ENCODE measurements at places on chromosomes 16 and 17.

DNA sequence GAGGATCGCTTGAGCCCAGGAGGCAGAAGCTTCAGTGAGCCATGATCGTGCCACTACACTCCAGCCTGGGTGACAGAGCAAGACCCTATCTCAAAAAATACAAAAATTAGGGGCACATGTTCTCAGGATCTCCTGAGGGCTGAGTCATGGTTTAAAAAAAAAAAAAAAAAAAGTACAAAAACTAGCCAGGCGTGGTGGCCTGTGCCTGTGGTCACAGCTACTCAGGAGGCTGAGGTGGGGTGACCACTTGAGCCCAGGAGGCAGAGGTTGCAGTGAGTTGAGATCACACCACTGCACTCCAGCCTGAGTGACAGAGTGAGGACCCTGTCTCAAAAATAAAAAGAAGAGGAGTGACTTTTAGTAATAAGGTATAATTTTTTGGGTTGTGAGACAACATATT lies 16.9 kb downstream of the BLMH start:
- no peak for DNase-seq

GRCh38 chr17:17882082-17882581 lies 45.3 kb upstream of the SREBF1 start:
- DNase-seq: no peak

DNA sequence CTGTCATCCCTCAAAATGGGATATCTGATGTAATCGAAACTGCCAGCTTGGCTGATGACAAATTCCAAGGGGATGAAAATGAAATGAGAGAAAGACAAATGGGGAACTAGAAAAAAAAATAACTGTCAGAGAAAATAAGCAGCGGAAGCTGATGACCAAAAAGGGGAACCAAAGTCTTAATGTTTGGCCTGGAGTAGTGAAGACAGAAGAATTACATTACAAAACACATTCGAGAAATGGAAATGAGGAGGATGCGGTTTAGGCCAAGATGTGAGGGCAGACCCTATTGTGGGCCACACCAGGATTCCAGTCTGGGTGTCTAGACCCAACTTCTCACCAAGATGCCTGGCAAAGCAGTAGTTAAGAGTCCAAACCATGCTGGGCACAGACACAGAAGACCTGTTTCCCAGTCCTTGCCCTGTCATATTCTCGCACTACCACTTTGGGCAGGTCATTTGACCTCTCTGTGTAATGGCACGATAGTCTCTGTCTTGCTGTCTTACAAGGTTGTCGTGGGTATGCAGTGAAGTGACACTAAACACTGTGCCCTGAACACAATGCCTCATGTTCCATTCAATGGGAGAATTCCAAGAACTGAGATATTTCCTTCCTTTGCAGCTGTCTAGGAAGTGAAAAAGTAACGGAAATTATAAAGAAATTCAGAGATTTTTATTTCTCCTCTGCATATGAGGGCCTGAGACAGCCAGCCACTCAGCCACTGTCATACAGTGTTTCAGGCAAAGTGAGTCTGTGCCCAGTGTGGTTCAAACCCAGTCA lies 12.3 kb upstream of the CCL2 start:
- no peak for DNase-seq

- DNase-seq: no peak
These were observed 25.5 kb downstream of the TMEM92 start for GRCh38 chr17:50299776-50300175.

- no peak for DNase-seq
These were observed 739.5 kb upstream of the EEF2KMT start for GRCh38 chr16:5837007-5837670.

DNA sequence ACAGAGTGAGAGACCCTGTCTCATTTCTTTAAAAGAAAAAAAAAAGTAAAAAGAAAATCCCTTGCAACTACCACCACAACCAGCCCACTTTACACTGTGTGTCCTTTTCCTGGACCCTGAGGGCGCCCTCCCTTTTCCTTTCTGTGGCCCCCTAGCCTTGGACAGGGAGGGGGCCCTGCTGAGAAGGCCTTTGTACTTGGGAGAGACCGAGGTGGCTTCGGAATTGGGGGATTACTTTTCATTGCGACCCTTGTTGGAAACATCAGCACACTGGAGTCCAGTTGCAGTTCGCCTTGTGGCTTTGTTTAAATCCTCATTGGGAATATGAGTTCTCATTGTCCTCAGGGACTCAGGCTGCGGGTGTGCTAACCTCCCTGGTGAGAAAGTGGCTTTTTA lies 9.4 kb upstream of the DNASE1 start:
- no peak for DNase-seq

- DNase-seq: no peak
These were observed 81.8 kb upstream of the TOB1 start for GRCh38 chr17:50947782-50948543.

DNA sequence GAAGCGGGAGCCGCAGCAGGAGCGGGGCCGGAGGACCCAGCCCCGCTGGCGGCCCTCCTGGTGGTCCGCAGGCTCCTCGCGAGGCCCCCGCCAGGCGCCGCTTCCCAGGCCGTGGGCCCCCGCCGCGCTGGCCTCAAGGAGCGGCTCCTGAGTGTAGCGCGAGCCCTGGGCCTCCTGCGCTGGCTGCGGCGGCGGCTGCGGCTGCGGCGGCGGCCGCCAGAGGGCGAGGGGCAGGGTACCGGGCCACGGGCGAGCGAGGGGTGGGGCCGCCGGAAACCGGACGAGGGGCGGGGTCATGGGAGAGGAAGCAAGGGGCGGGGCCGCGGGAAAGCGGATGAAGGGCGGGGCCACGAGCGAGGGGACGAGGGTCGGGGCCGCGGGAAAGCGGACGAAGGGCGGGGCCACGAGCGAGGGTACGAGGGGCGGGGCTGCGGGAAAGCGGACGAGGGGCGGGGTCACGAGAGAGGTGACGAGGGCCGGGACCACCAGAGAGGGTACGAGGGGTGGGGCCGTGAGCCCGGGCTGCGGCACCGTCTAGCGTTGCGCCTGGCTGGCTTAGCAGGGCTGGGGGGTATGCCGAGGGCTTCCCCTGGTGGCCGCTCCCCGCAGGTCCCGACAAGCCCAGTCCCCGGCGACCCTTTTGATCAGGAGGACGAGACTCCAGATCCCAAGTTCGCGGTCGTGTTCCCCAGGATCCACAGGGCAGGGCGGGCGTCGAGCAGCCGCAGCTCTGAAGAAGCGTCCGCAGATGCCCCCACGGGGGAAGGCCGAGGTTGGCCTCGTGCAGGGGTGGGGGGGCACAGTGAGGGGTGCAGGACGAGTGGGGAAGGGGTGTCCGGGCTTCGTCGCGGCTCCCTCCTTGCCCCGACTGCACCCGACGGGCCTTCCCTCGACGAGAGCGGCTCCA lies 1.7 kb downstream of the MYO15B start:
- DNase-seq: peak; percentile 28

DNA sequence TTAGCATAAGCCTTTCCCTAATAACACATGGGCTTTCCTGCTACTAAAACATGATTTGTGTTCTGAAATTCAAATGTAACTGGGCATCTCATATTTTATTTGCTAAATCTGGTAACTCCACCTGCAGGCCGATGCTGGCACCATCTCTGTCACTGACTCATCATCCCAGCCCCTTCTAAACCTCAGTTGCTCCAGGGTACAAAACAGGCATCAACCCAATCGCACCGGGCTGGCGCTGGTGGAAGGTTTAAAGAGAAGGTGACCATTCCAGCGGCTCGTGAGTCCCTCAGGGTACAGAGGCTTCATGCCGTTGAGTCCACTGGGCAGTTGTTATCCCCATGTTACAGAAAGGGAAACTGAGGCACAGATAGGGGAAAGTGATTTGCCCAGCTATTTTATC lies 27.1 kb downstream of the PPL start:
- no peak for DNase-seq

DNA sequence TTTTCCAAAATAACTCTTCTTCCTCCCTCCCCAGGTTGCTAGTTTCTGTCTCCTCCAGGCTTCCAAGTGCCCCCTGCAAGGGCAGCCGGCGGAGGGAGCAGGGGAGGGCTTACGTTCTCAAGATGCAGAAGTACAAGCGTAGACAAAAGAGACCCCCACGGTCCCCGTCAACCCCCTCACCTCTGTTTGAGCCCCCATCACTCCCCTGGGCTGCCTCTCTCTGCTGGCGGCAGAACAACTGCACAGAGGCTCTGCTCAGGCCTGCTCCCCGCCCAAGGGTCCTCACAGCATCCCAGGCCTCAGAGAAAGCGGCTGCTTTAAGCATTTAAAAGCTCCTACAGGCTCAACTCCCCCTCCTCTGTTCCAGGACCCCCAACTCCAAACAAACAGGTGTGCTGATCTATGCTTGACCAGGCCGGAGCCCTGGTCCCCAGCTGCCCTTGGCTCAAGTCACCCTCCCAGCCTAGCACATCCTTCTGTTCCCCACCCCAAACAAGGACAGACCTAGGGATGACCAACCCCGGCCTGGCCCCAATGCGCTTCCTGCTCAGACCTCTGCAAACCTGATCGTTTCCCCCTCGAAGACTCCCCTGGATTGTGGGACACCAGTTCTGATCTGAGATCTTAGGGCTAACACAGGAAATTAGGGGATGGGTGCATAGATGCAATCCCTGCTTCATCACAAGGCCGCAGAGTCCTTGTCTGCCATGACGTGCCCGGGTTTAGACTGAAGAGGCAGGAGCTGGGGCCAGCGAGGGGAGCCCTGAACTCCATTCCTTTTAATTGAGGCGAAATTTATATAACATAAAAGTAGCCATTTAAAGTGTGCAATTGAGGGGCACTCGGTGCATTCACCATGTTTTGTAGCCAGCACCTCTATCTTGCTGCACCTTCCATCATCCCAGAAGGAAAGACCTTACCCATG lies 17.2 kb upstream of the RBFOX3 start:
- DNase-seq: no peak

- no peak for DNase-seq
These were observed 42.4 kb downstream of the CEP112 start for GRCh38 chr17:66149562-66149961.

GRCh38 chr16:56191156-56191815 lies at the start of gene GNAO1:
Gene GNAO1, plus strand, starts transcription at chr16:56191489. Its CDS starts 747 bp downstream, at chr16:56192236.
- DNase-seq: no peak

DNA sequence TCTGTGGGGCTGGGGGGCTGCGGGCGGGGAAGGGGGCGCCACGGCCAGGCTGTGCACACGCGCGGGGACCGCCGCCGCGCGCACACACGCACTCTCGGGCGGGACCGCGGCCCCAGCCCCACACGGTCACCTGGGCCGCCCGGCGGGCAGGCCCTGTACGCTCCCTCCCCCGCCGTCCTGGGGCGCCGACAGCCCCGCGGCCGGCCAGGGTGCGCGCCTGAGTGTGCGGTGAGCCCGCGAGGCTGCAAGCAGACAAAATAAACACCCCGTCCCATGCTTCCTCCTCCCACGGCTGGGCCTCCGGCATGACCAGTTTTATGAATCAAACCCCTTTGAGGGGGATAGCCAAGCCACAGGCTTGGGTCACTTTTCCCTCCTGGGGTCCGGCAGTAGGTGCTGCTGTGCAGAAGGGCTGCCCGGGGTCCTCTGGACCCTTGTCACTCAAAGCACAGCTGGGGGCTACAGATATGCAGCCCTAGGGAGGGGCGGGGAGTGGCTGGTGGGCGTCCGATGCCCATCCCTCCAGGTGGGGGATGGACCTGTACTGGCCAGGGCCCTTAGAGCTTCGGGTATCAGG lies 441 bp downstream of the VASN start:
- no peak for DNase-seq

GRCh38 chr17:78343187-78343542 lies 16.7 kb downstream of the SOCS3 start:
- DNase-seq: peak; percentile 79

GRCh38 chr17:64718058-64718457 lies 56.0 kb upstream of the SMURF2 start:
- DNase-seq: no peak

DNA sequence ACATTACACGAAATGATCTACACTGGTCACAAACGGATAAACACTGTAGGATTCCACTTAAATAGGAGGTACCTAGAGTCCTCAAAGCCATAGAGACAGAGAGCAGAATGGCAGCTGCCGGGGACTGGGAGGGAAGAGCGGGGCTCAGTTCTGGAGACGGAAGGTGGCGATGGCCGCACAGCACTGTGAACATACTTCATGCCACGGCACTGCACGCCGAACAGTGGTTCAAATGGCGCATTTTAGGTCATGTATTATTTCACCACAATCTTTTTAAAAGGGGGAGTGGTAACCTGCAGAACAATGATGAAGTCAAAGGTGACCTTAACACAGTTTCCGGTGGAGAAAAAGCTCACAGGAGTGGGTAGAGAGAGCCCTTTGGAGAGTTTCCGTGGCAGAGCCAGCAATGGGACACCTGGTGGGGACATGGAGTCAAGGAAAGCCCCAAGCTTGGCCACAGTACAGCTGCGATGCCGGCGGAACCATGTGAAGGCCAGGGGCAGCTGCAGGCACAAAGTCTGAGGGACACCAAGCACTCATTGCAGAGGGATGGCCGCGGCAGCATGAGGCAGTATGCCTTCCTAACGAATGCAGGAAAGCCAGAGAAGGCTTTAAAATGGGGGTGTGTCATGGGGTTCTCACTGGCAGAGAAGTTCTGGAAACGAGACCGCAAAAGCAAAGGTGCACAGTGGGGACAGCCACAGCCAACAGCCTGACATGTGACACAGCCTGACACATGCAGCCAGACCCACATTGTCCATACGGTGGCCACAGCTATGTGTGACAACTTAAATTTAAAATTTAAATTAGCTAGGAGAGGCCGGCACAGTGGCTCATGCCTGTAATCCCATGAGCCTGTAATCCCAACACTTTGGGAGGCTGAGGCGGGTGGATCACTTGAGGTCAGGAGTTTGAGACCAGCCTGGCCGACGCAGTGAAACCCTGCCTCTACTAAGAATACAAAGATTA lies 7.3 kb downstream of the FLCN start:
- no peak for DNase-seq

DNA sequence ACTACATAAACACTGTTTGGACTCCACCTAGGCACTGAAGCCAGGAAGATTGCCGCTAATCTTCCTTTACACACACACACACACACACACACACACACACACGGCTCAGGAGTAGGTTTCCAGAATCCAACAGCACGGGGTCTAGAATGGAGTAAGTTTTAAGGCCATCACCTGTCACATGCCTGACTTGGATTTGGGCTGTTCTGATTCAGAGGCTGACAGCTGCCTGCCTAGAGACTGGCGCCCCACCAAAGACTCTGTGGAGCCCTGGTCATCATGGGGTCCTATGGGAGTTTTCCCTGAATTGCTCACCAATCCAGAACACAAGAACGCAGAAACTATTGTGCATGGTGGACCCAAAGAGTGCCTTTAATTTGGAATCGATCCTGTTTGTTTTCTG lies 10.9 kb downstream of the CDRT4 start:
- no peak for DNase-seq

DNA sequence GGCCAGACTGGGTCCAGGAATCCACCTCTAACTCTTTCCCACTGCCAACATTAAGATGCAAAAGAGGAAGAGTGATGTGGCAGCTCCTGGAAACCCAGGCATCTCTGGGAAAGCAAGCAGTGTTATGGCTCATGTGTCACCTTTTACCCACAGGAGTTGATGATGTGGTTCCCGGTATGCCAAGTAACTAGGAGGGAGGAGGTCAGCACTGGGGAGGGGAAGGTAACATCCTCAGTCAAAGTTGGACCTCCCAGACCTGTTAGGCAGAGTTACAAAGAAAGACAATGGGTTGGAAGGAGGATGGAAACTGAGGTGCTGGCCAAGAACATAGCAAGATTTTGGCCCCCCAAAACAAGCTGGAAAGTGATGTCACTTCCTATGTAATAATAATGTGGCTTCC lies 11.4 kb downstream of the KRABD2 start:
- DNase-seq: no peak
